ENCODE measurements at places on chromosomes 1 and 21.

DNA sequence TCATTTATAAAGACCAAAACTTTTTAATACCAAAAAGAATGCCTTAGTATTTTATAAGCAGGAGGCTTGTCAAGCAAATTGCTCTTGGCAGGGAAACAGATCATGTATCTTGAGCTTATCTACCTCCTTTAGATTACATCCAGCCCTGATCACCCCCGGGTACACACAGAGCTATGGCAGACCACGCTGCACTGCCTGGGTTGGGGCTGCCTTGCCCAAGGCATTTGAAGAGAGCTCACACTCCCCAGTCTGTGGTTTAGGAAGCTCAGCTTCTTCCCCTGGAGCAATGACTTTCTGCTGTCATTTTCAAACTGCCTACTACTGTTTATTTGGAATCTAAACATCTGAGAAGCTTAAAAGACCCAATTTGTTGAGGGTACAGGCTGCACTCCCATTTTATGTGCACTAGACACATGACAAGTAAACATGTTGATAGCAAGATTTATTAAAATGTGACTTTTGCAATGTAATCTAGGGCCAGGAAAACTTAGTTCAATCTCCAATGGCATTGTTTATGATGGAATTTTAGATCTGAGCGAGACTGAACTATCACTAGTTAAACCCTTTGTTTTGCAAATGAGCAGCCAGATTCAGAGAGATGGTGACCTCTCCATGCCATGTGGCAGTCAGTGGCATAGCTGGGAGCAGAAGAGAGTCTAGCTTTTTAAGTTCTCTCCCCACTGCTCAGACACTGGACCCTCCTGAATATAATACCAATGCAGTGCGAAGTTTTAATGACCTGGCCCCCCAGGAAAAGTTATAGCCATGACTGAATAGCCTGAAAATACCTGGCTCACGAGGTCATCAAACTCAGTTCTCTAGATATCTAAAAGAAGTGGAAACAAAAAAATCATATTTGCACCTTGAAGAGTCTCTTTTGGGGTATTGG is 214.9 kb downstream of the HLX start:
- DNase-seq: no peak

DNA sequence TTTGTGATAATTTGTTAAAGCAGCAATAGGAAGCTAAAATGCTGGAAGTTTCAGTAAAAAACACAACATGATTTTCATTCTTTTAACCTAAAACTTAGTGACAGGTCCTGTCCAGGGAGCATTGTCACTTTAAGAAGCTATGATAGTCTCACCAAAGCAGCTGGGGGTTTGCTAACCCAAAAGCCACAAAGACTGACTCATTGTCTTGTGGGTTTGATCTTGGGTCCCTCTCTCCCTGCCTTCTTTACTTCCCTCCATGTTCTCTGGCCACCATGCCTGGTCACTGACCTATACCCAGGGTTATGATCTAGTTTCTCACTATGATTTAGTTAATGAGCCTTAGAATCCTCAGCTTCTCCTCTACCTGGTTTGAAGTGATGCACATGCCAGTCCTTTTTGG is 213.5 kb upstream of the PTGFR start:
- no peak for DNase-seq

- DNase-seq: no peak
These were observed 12.6 kb upstream of the RCSD1 start for GRCh38 chr1:167617153-167618147.

DNA sequence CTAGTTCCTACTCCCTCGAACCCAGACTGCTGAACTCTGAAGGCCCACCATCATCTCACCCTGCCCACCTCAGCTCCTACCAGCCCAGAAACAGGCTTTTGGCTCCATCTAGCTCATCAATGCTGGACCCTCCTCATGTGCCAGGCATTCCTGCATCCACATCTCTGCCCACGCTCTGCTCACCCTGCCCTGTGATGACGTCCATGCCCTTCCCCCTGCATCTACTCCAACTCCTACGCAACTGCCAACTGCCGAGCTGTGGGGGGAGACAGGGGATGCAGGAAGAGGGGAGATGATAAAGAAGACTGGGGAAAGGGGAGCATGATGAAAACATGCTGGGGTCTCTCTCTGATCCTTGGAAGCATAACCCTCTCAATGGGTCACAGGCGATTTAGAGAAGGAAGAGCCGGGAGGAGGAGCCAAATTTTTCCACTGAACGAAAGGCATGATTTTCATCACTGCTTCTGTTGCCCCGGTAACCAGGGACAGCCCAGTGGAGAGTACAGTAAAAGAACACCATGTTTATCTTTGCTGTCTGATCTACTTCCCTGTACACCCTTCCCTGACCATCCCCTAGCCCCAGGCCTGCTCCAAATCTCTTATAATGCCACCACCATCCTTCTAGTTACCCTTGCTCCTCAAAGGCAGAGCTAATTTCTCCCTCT is 44.3 kb downstream of the CD34 start:
- no peak for DNase-seq

- no peak for DNase-seq
These were observed 23.4 kb downstream of the DMAP1 start for GRCh38 chr1:44236490-44237272.

GRCh38 chr1:116126281-116126680 is 15.1 kb downstream of the MAB21L3 start:
- DNase-seq: no peak

Measured in activated CD4-positive, alpha-beta T cell treated with anti-CD3 and anti-CD28 coated beads, Interleukin-2, amount 50 U/mL, for 4 hours (primary cell).